WERI-Rb-1 (cell line): ENCODE measurements at places on chromosomes 13 and 19.

- no peak for DNase-seq
These were observed 301.0 kb downstream of the NDFIP2 start for GRCh38 chr13:79781829-79782540.

GRCh38 chr19:9995084-9995483 is 15.2 kb downstream of the COL5A3 start:
- DNase-seq = no peak

DNA sequence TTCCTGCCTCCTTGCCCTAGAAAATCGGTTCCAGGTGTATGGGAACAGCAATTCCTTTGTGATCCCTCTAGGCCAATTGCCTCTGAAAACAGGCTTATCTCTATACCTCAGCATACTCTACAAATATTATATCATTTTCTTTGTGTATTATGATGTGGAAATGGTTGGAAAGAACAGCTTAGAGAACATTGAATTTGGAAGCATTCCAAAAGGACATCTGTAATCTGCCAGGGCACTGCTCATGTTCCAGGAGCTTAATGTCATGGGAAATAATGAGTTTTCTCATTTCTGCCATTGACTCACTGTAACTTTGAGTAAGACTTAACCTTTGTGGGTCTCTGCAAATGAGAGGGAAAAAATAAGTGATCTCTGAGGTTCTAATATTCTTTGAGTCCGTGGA is 147.3 kb downstream of the UFM1 start:
- DNase-seq = no peak

GRCh38 chr19:11324748-11325389 is 14.6 kb downstream of the RAB3D start:
- no peak for DNase-seq
